ENCODE measurements at places on chromosomes 4 and X.

DNA sequence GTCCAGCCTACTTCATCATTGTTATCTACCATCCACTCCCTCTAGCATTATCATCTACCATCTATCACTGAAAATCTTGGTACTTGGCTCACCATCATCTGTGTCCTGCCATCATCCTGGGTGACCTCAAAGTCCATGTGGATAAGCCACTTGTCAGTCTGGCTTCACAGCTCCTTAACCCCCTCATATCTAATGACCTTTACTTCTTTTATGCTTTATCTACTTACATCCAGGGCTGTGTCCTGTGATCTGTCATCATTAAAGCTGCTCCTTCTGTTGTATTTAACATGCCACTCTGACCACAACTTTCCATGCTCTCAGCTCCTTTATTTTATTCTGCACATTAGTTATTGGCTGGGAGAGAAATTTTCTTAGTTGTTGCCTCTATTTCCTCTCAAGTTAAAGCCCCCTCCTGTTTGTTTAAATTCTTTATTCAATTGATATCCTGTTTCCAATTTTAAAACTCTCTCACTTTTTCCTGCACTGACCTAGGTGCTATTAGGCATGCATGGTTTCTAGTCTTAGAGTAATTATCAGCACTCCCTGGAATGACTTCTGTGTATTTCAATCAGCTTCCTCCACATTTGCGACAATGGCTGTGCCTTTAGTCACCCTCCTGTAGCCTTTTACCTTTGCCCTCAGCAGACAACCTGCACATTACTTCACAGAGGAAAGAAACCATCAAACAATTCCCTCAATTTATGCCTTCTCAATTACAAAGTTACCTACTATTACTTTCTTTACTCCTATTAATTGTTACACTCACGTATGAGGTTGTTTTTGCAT, 8.1 kb upstream of the FABP2 start:
- no peak for DNase-seq

DNA sequence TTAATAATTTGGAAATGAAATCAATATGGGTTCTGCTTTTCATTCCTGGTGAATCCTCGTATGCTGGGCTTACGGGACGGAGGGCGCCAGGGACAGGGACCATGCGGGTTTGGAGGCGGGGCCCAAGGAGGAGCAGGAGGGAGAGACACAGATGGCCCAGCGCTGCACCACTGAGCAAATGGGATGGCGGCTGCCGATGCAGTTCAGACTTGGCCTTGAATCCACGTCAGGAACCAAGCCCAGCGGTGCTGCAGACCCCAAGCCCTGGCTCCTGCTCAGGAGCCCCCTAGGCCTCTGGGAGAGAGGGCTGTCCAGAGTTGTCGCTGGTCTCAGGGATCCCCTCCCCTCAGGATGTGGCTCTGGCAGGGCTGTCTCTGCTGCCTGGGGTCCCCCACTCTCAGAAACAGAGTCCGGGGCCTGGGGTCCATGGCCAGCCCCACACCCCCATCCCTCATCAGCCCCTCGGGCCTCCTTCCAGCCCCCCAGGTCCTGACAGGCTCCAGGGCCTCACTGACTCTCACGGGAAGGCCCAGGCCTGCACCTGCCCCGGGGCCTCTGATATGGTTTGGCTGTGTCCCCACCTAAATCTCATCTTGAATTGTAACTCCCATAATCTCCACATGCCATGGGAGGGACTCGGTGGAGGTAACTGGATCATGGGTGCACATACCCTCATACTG, 75.2 kb downstream of the FAM53A start:
- DNase-seq: no peak

- no peak for DNase-seq
Observed at GRCh38 chr4:519885-520682, 21.1 kb downstream of the PIGG start.

DNA sequence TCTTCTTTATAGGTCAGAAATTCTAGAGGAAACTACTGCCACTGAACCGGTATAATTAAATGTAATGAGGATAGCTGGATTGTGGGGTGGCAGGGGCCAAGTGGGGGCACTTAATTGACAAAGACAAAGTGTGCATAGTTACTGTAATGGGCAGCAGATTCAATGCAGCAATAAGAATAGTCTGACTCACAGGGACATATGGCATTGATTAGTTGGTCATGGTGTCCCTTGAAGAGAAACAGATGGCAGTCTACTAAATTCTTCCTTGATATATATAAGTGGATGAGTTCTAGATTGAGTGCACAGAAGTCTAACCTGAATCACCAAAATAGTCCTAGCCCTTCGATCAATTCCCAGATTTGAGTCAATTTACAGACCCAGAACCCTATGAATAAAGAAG, 31.6 kb downstream of the ETDC start:
- no peak for DNase-seq

DNA sequence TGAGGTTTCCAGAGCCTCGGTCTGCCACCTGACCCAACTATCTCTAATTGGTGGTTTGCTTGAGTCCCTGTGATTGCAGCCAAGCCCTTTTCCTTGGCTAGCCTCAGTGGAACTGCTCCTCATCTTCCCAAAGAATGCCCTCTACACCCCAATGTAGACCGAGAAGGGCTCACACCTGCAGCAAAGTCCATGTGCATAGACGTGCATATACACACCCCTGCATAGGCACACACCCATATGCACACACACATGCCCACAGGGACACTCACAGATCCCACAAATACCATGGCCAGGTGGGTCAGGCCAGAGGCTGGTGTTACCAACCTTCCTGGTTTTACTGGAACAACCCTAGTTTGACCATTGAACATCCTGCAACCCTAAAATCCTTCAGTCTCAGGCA, 332 bp downstream of the AWAT2 start:
- no peak for DNase-seq

DNA sequence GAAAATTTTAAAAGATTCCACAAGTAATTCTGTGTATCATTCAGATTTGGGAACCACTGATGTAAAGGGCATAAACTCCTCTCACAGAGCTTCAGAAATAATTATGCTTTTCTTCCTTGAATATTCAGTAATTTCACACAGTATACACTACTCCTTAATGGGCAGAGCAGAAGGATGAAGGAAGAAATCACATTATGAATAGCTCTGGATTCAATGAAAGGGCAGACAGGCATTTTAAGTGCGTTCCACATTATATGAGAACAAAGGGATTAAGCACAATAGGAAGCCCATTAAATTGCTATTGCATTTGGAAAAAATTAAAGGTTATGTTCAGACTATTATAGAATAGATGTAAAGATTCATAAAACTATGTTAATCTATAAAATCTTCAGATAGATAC, 142.6 kb downstream of the PDHA2 start:
- DNase-seq: no peak

GRCh38 chr4:41856797-41857196, 78.4 kb upstream of the TMEM33 start:
- no peak for DNase-seq

DNA sequence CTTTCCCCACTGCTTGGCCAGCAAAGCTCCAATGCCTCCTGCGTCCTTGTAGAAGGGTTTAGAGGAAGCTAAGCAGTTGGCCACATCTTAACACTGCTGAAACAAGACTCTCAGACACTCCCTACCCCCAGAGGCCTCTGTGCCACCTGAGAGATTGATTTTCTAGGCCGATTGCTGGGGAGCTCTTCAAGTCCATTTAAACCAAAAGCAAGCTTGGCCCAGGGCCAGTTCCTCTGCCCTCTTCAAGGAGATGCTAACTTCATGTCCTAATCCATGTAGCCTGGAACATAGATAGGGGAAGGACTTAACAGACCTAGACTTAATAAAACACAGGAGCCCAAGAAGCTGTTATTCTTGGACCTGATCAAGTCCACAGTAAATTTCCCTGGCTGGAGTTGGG, 27.2 kb upstream of the FMR1NB start:
- peak; percentile 3 for DNase-seq

GRCh38 chr4:24024605-24025004, 134.8 kb upstream of the PPARGC1A start:
- DNase-seq: no peak

- no peak for DNase-seq
Observed at GRCh38 chrX:49176421-49177326, 5.0 kb downstream of the PLP2 start.

GRCh38 chr4:36823199-36823967, 421.2 kb upstream of the NWD2 start:
- DNase-seq: no peak

- DNase-seq: no peak
Observed at GRCh38 chr4:157889788-157890187, 283.0 kb downstream of the GASK1B start.

- no peak for DNase-seq
Observed at GRCh38 chr4:108794136-108794535, 31.3 kb upstream of the ETNPPL start.

DNA sequence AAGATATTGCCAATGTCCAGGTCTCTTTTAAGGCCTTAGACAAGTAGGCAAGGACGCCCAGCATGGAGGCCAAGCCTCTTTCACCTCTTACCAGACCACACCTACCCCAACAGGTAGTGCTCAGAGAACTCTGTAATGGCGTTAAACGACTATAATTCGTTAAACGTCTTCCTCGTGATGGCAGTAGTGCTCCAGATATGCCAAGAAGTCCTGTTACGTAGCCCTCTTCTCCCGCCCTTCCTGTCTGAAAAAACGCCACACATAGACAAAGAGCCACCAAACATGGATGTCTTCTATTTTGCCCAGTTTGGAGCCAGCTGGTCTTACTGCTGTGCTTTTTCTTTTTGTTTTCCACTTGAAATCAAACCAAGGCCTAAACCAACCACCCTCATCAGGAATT, 190.7 kb downstream of the OR13H1 start:
- DNase-seq: no peak

DNA sequence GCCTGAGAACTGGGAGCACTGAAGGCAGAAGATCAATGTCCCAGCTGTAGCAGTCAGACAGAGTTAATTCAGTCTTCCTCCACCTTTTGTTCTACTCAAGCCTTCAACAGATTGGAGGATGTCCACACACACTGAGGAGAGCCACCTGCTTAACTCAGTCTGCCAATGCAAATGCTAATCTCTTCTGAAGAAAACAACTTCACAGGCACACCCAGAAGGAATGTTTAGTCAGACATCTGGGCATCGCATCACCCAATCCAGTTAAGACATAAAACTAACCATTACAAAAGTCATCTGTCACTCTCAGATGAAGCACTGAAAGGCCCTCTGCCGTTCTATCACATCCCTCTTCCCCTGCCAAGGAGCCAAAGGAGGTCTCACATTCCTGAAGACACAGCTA, 173.7 kb downstream of the CENPC start:
- no peak for DNase-seq

- DNase-seq: peak; percentile 64
Observed at GRCh38 chrX:70826715-70827114, 81.8 kb downstream of the TEX11 start.

GRCh38 chrX:78687586-78687985, 28.5 kb upstream of the RTL3 start:
- no peak for DNase-seq

- no peak for DNase-seq
Observed at GRCh38 chrX:40086569-40087335, 11.0 kb downstream of the BCOR start.

DNA sequence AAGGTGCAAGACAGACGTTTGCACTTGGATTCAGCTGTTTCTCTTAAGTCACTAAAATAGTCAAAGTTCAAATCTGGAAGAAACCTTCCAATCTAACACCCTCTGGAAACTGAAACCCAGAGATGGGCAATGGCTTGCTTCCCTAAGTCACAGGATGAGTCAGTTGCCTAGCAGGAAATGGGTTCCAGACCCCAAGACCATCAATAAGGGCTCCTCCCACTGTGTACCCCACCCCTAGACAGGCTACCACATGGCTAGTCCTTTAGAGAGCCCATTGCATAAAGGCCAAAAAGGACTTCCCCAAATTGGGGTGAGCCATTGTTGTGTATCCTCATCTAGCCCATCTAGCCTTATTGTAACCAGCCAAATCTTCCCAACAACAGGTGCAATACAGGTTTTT, 216.2 kb downstream of the HS6ST2 start:
- no peak for DNase-seq

GRCh38 chr4:103075435-103075893, 1.1 kb downstream of the SLC9B2 start:
- DNase-seq: peak; percentile 1

DNA sequence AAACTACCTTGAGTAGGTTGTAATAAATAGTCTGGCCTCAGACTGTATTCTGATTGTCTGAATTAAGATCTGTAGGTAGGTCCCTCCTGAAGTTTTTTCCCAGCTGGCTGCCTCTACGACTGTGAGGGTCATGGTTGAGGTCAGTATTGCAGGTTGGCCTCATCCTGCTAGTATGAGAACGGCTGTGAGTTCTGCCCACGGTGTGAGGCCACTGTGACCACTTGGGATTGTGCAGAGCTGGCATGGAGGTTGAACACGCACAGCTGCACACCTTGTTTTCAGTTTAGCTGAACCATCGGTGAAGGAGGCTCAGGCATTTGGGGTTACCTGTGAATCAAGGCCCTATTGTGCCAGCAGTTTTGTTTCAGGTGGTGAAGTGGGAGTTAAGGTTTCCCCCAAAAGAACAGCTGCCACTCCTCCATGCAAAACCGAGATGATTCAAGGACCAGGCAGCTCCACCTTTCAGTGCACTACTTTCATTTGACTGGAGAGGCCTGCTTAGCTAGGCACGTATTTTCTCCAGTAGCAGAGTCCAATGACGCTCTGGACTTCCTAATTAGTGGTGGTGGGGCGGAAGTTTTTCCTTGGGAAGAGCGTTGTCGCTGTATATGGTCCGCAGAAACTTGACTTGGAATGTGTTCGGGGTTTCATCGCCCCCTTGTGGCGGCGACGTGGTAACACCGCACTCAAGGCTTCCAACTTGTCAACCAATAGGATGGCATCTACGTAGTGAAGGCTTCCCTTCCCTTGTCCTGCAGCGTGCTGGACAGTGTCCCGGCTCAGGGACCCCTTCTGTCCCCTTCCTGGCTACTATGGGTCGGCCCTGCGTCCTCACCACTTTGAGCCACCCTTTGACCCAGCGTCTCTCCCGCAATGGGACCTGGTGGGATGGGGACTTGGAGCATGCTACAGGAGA, 13.8 kb downstream of the CMC4 start:
- DNase-seq: no peak

DNA sequence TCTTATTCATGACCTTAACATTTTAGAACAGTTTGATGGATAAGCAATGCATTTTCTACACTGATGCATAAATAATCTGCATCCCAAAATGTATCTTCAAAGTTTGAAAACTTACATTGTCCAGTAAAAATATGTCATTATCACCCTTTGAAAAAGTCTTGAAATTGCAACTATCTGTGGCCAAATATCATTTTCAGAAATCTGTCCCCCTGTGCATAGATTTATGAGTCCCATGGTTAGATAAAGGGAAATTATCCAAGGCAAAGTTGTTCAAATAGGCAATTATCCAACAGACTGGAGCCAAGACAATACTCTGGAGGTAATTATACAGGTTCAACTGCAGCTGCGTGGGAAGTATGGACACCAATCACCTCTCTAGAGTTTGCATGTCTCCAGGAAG, 182.5 kb upstream of the INTU start:
- no peak for DNase-seq

- DNase-seq: no peak
Observed at GRCh38 chr4:70704931-70705182, 16.5 kb downstream of the UTP3 start.

Data from DMS79 treated with DMSO at 0.1 percent for 48 hours (cell line).